ENCODE measurements at places on chromosomes 3 and 15.

DNA sequence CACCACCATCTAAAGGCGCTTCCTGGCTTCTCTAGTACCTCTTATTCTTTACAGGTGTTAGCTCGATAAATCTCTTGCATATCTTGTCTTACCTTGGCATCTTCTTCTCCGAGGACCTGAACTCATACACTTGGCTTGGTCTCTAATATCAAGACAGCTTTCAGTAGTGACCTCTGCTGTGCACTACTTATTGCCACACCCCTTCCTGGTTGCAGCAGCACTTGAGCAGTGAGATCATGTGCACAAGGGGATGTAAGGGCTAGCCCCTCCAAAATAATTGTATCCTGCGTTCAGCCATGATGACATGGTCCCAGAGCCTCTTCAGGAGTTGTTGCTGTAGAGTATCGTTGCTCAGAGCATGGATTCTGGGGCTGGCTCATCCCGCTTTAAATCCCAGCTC lies 1.3 kb upstream of the PLA1A start:
- no peak for DNase-seq

GRCh38 chr3:70833239-70833960 lies 521.0 kb upstream of the MDFIC2 start:
- DNase-seq, result no peak

DNA sequence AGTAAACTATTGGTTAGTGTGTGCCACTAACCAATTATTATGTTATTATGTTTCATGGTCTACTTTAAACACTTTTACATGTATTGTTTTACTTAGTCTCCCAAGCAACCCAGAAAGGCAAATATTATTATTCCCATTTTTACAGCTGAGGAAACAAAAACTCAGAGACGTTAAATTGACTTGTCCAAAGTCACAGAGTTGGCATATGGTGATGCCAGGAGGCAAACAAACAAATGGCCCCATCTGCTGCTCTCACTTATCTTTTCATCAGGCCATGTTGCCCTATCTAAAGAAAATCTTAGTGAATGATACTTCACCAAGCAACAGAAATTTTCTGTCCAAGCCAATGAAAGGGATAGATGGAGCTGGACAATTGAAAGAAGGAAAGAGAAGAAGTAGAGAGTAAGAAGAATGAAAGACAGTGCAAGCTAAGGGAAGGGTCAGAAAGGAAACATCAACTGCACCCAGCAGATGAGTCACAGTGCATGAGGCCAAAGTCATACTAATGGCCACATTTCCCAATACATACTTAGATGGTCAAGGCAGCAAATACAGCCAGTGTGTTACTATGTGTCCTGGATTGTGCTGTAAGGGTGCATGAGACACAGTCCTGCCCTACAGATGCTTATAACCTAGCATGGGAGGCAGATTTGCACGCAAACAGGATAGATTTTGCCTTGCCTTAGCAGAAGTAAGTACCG lies 266.9 kb downstream of the KCNMB2 start:
- no peak for DNase-seq

- no peak for DNase-seq
Measured at GRCh38 chr3:16033889-16034687, 140.4 kb upstream of the GALNT15 start.

- no peak for DNase-seq
Measured at GRCh38 chr3:98612587-98612986, 19.2 kb upstream of the CPOX start.

GRCh38 chr3:83216919-83217594 lies 1455.6 kb upstream of the GBE1 start:
- DNase-seq, result no peak

- no peak for DNase-seq
Measured at GRCh38 chr15:65968511-65968910, 99.2 kb downstream of the RAB11A start.

GRCh38 chr3:50675179-50676030 lies 678 bp downstream of the DOCK3 start:
- no peak for DNase-seq

- DNase-seq, result no peak
Measured at GRCh38 chr3:186955898-186956696, 25.8 kb downstream of the ST6GAL1 start.

GRCh38 chr15:39429898-39430357 lies 151.0 kb upstream of the THBS1 start:
- no peak for DNase-seq

GRCh38 chr3:149373235-149374125 lies 4.0 kb downstream of the TM4SF1 start:
- DNase-seq, result no peak

DNA sequence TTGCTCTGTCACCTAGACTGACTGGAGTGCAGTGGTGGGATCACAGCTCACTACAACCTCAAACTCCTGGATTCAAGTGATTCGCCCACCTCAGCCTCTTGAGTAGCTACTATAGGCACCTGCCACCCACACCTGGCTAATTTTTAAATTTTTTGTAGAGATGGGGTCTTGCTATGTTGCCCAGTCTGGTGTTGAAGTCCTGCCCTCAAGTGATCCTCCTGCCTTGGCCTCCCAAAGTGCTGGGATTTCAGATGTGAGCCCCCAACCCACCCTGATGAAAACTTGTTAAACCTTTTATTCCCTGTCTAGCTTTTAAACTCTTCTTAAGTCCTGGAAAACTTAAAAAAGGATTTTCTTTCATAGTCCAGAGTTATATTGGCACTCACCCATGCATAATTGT lies 2.6 kb downstream of the ECT2 start:
- DNase-seq, result no peak

GRCh38 chr3:102536456-102536855 lies 101.6 kb downstream of the ZPLD1 start:
- peak; percentile 12 for DNase-seq

DNA sequence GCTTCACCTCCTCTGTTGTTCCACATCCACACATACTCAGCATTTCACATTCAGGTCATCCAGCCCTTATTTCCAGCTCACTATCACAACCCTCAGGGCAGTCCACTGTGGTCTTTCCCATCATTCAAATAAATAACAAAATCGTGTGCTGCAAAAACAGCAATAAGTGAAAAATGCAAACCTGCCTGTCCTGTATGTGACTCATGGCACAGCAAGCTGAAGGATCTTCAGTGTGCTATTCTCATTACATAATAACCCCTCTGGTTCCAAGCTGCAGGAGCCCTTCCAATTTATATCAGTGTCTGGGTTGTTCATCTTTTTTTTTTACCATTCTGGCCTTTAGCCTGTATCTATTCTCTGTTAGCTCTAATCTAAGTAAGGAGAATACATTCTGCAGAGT lies 185.3 kb upstream of the UBE2E2 start:
- DNase-seq, result no peak

GRCh38 chr15:43541785-43542184 lies 24.4 kb downstream of the MAP1A start:
- no peak for DNase-seq

DNA sequence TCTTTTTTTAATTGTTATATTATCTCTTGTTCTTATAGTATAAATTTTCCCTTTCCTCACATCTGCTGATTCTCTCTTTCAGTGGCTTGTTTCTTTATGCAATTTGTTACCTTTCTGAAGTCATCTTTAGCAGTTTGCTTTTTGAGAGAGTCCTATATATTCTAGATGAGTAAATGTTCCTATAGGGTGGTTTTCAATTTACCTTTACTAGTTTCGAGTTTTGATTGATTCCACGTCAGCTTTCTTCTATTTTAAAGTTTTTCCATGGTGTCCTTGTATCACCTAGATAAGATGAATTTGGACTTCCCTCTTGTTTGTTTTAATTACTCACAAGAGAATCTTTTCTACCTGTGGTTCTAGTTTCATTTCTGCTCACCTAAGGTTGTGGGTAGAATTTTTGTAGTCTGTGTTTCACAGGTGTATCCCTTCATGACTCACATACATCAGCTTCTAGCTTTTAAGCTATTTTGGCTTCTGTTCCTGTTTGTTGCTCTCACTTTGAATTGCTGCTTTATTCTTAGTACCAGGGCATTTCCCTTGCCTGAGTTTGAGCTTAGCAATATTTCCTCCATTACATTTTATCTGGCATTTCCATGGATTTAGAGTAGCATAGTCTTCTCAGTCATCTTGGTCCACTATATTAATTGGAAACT lies 6.4 kb downstream of the TEX9 start:
- no peak for DNase-seq

DNA sequence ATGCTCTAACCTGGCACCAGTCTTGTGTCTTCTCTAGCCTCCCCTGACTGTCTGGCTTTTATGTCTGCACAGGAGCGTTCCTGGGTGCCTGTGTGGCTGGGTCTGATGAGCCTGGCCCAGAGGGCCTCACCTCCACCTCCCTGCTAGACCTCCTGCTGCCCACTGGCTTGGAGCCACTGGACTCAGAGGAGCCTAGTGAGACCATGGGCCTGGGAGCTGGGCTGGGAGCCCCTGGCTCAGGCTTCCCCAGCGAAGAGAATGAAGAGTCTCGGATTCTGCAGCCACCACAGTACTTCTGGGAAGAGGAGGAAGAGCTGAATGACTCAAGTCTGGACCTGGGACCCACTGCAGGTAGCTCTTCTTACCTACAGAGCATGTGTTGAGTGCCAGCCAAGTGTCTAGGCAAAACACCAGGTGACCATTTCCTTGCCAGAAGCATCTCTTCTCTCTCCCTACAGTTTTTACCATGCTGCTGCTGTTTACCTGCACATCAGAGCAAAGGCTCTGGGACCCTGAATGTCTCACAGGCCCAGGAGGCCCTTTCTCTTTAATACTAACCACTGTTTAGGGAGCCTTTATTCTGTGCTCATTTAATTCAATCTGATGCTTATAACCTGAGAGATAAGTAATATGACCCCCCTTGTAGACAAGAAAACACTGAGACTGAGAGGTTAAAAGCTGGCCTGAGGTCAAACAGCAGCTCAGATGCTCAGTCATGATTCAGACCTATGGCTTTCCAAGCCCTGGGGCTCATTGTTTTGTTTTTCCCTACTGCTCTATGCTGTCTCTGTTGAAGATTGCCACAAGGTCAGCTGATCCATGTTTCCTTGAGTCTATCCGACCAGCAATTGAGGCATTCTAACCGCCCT lies 10.4 kb downstream of the PODXL2 start:
- peak; percentile 36 for DNase-seq

DNA sequence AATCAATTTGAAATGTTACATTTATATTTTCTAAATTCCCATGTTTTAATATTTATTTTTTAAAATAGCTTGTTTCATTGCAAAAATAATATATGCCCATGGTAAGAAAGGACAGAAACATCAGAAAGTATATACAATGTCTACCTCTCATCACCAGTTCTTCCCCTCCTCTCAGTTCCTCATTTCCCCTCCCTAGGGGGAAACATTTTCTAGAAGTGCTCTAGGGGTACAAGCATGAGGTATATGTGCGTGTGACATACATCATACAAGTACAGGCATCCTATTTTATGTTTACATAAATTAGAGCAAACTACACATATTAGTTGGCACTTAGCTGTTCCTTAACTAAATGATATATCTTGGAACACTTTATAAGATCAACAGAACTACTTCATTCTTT lies 189.3 kb upstream of the VEPH1 start:
- no peak for DNase-seq

DNA sequence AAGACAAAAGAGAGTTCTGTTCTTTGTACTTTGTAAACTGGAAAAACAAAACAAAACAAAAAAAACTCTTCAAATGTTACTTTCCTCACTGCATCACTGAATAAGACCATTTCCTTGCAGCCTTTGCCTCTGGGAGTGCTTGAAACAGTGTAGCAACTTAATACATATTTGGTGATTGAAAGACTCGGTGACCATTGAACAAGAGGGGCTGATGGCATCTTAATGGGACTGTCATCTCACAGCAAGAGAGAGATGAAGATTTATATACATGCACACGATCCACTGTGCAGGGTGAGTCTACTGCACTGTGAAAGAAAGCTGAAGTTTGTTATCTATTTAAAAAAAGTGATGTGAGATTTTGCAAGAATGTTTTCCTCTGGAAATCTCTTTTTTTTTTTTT lies 111.9 kb upstream of the KLHL25 start:
- DNase-seq, result no peak

DNA sequence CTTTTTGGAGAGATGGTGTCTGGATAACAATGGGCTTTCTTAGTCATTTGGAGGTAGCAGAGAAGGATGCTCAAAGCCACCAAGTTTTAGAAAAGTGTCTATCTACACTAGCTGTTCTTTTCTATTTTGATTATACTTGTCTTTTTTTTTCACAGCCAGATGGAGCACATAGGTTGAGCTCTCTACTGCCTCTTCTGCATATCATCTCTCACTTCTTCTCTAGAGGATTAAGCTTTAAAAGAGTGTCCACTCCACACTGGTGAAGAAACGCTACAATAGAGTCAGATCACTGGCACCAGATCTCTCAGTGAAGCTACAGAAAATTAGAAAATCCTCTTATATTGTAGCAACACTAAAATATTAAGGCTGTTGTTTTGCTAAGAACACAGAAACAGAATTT lies 145.3 kb upstream of the MBNL1 start:
- DNase-seq, result no peak

GRCh38 chr15:74306781-74307217 lies 60.6 kb downstream of the CYP11A1 start:
- DNase-seq, result no peak

- no peak for DNase-seq
Measured at GRCh38 chr3:194518652-194519051, 31.9 kb upstream of the ATP13A3 start.

DNA sequence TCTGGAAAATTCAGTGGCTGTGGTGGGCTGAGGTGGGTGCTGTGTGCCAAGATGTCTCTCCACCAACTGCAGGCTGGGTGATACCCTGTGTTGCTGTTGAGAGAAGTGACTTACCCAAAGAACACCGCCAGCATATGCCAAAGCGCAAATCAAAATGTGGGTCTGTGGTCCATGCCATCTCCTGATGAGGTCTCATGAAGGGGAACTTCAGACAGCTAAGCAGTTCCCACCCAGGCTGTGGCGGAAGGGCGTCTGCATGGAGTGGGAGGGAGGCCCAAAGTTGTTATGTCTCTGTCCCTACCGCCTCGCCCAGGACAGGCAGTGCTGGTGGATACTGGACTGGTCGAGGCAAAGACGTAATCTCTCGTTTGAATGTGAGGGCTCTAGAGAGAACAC lies 70.9 kb upstream of the PLXNA1 start:
- no peak for DNase-seq

DNA sequence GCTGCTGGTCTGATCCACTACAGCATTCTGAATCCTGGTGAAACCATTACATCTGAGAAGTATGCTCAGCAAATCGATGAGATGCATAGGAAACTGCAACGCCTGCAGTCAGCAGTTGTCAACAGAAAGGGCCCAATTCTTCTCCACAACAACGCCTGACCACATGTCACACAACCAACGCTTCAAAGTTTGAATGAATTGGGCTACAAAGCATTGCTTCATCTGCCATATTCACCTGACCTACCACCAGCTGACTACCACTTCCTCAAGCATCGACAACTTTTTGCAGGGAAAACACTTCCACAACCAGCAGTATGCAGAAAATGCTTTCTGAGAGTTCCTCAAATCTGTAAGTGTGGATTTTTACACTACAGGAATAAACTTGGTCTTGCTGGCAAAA lies 54.7 kb upstream of the C2CD4B start:
- no peak for DNase-seq

DNA sequence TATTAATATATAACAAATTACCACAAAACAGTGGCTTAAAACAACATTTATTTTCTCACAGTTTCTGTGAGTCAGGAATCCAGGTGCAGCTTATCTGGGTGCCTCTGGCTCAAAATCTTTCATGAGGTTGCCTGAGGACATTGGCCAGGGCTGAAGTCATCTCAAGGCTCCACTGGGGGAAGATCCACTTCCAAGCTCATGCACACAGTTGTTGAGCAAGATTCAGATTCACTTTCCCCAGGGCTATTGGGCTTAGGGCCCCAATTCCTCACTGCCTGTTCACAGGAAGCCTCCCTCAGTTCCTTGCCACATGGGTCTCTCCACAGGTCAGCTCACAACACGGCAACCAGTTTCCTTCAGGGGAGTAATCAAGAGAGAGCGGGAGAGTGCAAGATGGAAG lies 35.0 kb downstream of the RFTN1 start:
- DNase-seq, result no peak
